ENCODE measurements at places on chromosomes 1 and 21.

- no peak for DNase-seq
Observed at GRCh38 chr1:16970132-16970910, 10.1 kb downstream of the MFAP2 start.

- DNase-seq = no peak
Observed at GRCh38 chr1:168106274-168106673, 30.5 kb downstream of the GPR161 start.

DNA sequence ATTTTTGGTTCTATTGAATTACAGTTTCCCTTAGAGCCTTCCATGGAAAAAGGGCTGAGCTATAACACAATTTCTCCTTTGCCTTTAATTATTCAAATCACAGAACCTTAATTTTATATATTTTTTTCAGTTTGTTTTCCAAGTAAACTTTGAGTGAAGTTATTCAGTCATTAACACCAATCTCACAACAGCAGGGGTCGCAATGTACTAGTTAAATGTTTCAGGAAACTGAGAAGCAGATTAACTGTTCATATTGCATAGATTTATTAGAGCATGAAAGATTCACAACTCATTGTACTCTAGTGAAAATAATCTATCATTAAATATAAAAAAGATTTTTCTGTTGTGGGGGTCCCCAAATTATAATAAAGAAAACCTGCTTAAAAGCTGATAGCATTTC, 64.1 kb downstream of the KIFAP3 start:
- no peak for DNase-seq

GRCh38 chr1:30472009-30472408, 251.4 kb downstream of the MATN1 start:
- no peak for DNase-seq

GRCh38 chr1:29462096-29462495, 225.8 kb downstream of the PTPRU start:
- no peak for DNase-seq

GRCh38 chr1:21625390-21626190, 43.6 kb downstream of the RAP1GAP start:
- no peak for DNase-seq

DNA sequence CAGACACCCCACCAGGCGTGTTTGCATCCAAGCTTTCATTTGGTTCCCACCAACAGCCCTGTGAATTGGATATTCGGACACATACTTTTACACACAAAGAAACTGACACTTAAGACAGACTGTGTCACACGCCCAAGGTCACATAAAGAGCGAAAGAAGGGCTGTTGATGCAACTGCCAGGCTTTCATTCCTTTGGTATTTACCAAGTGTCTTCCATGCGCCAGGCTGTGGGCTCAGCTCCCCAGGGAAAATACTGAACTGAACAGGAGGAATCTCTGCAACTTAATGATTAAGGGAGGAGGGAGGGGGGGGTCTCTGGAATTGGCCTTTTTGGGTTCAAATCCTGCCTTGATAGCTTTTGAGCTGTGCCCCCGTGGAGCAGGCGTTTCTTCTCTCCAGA, 122.8 kb downstream of the ACTL8 start:
- DNase-seq = no peak

GRCh38 chr1:15251857-15252835, 5.1 kb downstream of the FHAD1 start:
- no peak for DNase-seq

- no peak for DNase-seq
Observed at GRCh38 chr1:11616766-11617165, 37.5 kb downstream of the FBXO2 start.

DNA sequence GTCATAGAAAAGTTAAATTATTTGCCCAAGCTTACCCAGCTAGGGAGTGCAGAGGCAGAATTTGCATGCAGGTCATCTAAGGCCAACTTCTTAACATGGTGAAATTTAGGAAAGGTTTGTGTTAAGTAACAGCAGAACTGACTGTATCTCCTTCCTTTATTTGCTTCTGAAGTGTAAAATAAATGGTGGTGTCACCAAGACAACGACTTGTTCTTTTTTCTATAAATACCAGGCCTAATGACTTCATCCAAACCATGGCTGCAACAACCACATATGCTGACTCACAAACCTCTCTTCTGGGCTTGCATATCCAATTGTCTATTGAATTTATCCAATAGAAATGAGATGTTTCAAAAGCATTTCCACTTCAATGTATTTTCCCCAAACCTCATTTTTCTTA, 19.1 kb downstream of the COL24A1 start:
- no peak for DNase-seq

- DNase-seq = no peak
Observed at GRCh38 chr1:78831731-78832360, 174.7 kb downstream of the ADGRL4 start.

DNA sequence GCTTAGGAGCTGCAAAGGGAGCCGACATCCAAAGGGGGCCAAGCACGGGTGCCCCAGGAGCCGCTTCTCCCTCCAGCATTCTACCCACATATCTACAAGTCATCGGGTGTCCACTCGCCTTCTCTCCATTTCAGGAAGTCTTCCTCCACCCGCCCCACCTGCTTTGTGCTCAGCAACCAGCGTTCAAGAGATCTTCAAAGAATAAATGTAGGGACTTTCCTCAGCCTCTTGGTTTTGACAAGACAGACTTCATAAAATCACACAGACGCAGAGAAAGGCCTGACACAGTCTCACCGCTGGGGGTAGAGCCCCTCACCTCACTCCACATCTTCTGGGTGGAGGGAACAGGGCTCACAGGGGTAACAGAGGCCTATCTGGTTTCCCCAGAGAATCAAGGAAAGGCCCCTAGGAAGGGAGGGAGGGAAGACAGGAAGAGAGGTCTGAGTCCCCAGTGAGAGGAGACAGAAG, 49.5 kb downstream of the SSBP3 start:
- no peak for DNase-seq
